T-helper 1 cell (primary cell): ENCODE measurements at places on chromosomes 1 and 21.

- DNase-seq = no peak
Measured at GRCh38 chr1:77412069-77412819, 130.4 kb downstream of the AK5 start.

GRCh38 chr1:207858806-207859205 lies 52.1 kb downstream of the CD34 start:
- DNase-seq = no peak

- peak; percentile 40 for DNase-seq
Measured at GRCh38 chr1:92484472-92485380, 2.0 kb downstream of the GFI1 start.

GRCh38 chr1:156471496-156472490 lies 28.8 kb downstream of the MEF2D start:
- DNase-seq = no peak

- DNase-seq = no peak
Measured at GRCh38 chr21:29379517-29380054, 80.9 kb downstream of the BACH1 start.

GRCh38 chr1:8512504-8512903 lies 194.6 kb downstream of the SLC45A1 start:
- DNase-seq = no peak

- DNase-seq = no peak
Measured at GRCh38 chr21:30102871-30103270, 63.7 kb downstream of the CLDN17 start.

- DNase-seq = peak; percentile 18
Measured at GRCh38 chr1:26697431-26697977, 1.7 kb downstream of the ARID1A start.

- no peak for DNase-seq
Measured at GRCh38 chr21:45026826-45027225, 47.6 kb upstream of the ADARB1 start.

DNA sequence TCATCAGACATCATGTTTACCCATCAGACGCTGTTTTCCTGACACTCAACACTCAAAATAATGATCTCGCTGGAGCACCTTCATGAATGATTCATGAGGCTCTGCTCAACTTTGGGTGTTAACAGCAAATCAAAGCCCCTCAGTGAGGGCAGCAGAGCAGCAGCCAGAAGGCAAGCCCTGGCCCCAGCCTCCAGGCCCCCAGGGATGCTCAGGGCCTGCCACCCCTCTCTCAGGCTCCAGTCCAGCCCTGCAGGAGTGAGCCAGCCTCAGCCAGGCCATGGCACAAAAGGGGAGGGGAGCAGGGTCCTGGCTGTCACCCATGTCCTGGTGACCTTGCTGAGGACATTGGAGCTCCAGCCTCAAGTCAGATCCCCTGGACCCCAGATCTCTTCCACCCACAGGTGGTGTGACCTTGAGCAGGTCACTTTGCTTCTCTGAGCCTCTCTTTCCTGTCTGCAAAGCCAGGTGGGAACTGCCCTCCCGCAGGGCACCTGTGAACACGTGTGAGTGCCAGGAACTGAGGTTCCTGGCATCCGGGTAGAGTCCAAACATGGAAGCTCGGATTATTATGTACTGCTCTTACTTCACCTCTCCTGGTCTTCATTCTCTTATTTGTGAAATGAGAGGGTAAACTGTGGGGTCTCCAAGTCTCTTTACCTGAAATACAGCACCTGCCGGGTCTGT lies 161.6 kb upstream of the VAMP3 start:
- DNase-seq = no peak

- no peak for DNase-seq
Measured at GRCh38 chr21:35095859-35096291, 46.8 kb upstream of the RUNX1 start.

GRCh38 chr1:185733818-185734735 lies at the start of gene HMCN1:
TSS of gene HMCN1 (plus strand) at chr1:185734391. CDS start at chr1:185734780, 389 bp downstream.
- no peak for DNase-seq

GRCh38 chr1:230661976-230662375 lies 19.7 kb downstream of the COG2 start:
- no peak for DNase-seq

DNA sequence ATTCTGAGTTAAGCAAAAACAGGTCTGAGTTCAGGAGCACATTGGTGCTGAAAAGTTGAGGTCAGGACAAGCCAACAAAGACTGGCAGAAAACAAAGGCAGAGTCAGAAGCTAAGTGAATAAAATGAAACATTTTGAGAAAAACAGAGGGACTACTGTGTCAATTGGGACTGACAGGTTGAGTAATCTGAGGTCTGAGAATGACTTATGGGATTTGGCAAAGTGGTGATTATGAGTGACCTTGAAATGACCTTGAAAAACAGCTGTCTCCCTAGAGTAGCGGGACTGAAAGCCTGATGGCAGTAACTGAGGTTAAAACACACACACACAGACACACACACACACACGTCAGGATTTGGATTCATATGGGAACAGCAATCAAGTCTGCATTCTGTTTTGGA lies 8.8 kb upstream of the COG2 start:
- no peak for DNase-seq

DNA sequence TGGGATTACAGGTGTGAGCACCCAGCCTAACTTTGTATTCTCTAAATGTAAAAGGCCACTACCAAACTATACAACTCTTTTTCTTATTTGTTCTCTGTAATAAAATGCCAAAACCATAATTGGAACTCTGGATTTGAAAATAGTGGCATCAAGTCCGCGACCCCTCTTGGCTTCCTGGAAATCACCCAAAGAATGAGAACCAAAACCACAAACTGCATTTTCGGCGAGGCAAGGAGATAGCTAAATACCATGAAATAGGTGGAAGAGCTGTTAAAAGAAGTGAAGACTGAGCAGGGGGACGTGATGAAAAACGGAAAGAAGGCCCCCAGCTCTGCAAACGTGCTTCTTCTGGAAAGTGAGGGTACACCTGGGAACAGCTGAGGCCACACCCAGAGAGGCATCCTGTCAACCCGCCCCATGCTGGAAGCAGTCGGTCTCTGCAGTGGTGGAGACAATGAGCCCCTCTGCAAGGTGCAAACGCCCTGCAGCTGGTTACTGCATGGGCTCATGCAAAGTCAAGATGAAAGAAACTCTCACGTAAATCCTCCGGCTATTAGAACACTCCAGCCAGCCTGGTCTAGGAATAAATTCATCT lies 22.5 kb downstream of the VPS26C start:
- no peak for DNase-seq

DNA sequence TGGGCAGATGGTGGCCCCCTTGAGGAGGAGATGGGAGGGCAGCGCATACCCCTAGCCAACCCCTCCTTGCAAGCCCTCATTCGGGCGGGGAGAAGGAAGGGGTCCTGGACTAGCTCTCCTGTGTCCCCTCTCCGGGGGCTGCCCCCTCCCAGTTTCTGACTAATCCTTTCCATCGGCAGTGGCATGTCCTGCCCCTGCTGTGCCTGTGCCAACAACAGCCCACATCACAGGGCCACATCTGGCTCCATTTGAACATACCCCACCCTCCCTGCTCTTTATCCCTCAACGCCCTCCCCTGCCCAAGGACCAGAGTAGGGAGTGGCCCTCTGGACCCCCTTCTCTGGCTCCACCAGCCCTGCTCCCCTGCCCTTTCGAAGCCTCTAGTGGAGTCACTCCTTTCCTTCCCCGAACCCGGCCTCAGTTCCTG lies 11.0 kb upstream of the LMNA start:
- DNase-seq = no peak

DNA sequence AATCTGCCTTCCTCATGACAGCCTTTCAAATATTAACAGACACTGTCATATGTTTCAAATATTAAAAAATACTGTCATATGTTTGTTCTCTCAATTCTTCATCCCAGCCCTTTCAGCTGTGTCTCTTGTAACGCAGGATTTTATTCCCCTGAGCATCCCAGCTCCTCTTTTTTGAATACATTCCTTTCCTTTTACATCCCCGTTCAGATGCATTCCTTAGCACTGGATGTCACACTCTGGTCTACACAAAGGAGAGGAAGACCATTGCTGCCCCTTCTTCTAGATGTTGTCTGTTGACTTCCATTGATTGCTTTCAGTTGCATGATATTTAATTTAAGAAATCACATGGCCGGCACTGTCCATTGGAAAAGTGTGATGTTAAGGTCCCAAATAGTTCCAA lies 117.4 kb upstream of the PAXBP1 start:
- no peak for DNase-seq
